ENCODE measurements at places on chromosomes 7 and 10.

- DNase-seq: no peak
These were observed 1123.4 kb upstream of the LRRTM3 start for GRCh38 chr10:65802391-65802790.

GRCh38 chr10:87659571-87660483 lies at the start of gene PAPSS2:
PAPSS2 (plus strand) TSS chr10:87659878; CDS start chr10:87659982, 104 bp downstream.
- DNase-seq: peak; percentile 25

DNA sequence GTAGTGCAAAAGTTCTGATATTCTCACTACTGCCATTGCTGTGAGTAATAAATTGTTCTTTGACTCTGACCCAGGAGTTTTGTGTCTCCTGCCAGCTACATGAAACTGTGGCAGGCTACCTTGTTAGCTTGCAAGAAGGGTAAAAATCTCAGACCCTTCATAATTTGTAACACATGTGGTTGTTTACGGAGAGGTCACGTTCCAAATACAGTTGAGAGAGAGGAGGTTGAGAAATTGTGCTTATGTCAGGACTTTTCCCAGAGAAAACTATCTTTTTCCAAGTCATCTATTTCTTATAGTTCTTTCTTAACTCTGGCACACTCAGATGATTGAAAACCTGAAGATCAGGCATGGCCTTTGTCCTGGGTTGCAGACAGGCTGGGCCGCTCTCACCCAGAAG lies 114.4 kb upstream of the SVIL start:
- no peak for DNase-seq

DNA sequence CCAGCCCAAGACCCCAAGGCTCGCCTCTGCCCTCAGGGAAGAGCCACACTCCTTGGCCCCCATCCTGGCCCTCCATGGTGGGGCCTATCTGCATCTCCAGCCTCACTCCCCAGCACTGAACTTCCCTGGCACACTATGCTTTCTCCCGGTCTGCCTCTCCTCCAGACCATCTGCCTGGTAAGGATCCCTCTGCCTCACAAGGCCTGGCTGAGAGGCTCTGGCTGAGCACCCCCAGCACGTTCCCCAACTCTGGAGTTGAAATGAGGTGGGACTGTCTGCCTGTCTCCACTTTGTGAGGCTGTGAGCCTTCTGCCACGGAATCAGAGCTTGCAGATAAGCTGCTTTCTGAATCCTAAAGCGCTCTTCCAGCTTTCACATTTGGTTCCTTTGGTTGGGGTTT lies 220.7 kb downstream of the TNS3 start:
- DNase-seq: no peak

DNA sequence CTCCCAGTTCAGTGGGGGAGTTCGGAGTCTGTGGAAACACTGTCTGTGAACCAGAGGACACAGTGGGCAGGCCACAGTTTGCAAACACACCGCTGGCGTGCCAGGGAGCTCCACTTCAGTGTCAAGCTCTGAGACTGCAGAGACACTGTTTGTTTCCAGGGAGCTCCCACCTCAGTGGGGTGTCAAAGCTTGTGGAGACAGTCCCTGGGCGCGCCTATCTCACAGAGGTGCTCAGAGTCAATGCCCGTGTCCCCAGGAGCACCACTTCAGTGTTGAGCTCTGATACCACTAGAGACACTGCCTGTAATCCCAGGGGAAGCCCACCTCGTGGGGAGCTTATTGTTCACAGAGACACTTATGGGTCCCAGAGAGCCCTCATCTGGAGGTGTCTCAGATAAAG lies 4.3 kb downstream of the MYO1G start:
- DNase-seq: no peak

- DNase-seq: no peak
These were observed 18.2 kb downstream of the PAXIP1 start for GRCh38 chr7:154984601-154985188.

DNA sequence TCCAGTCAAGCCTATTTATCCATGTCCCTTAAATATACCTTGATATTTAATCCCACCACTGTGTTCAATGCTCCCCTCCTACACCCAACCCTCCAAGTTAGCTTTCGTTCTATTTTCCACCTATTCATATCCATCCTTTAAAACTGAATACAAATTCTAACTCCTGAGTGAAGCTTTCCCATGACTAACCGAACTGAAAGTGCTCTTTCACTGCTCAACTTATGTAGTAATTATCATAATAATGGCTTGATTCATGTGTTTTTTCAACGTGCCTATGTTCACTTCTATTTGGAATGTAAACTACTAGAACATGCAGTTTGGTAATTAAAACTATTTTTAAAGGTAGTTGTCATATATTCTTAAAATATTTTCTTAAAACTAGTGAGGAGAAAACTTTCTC lies 58.0 kb downstream of the NDUFB2 start:
- DNase-seq: no peak

- DNase-seq: no peak
These were observed 100.0 kb downstream of the SORCS3 start for GRCh38 chr10:104741127-104741526.

DNA sequence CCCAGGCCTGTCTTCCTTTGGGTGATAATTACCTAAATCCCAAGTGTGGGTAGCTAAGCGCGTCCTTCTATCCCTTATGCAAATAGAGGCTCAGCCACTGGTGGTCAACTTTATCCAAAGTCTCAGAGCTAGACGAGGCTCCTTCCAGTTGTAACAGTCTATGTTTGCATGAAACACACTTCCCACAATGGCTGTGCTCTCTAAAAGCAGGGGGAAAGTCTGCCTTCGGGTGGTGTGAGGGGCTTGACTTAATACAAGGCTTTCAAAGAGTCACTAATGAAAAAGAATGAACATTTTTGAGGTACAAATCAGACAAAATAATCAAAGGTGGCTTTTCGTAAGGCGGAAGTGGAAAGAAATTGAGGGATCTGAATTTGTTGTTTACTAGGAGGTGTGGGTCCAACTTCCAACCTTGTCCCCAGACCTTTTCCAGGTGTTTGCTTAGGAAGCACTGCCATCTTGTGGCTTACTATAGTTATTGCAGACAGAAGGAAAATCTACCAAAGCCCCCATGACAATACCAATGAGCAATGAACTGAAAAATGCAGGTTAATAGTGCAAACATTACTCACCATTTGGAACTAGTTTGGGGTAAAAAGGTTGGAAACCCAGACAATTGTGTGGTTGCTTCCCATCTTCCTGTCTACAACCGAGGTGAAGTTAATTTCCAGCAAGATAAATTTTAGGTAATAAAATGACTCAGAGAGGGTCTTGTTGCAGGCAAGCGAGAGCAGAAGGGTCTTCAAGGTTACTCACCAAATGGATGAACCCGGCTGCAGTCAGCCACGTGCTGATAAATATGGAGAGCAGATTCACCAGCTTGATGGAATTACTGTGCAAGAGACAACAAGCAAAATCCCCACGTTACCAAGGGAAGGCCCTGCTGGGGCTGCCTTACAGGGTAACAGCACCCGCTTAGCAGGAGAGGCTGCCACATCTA lies 525.7 kb downstream of the KCNMA1 start:
- DNase-seq: peak; percentile 5

DNA sequence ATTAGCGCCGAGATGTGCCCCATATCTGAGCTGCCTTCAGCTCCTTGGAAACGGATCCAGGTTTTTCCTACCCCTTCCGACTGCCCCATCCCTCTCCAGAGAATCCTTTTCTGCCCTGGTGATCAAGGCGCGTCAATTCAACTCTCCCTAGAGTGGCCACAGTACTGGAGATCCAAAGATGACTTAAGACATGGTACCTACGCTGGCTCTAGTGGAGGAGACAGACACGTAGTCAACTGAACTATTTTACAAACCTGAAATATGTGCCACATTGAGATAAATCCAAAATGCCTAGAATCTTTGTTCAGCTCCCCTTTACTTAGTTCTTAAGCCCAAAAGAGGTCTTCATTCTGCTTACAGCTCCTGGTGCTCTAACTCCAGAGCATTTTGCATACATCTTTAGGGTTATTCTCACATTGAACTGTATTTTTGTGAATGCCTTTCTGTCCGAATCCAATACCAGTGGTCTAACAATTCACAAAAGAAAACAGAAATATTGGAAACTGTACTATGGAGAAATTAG lies 444 bp upstream of the TNPO3 start:
- DNase-seq: no peak

Measured in activated CD8-positive, alpha-beta T cell treated with anti-CD3 and anti-CD28 coated beads for 36 hours (primary cell).